T-helper 2 cell treated with Interferon-gamma antibody and Interleukin-4, amounts not matched to agents 5 μg/mL and 100 μg/mL, for 36 hours (primary cell): ENCODE measurements at places on chromosomes 6 and 20.

GRCh38 chr20:12383821-12384220 lies 466.1 kb downstream of the BTBD3 start:
- DNase-seq = no peak

GRCh38 chr20:7971536-7972280 lies 31.4 kb upstream of the HAO1 start:
- DNase-seq = no peak

DNA sequence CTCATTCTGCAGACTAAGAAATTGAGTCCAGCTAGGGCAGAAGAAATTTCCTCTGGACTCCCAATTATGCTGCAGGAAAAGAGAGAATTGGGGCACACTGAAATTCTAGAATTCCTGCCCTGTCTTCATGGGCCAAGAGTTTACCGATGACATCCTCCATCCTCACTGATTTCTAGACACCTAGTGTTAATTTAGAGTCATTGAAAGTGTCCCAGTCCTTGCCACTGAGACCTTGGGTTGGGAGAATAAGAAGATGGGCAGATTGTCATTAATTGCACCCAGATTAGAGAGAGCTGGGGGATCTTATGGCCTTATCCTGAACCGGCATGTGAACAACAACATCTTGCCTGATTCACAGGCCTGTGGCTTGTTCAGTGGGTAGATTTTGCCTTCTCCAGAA lies 29.0 kb downstream of the ANGPT4 start:
- no peak for DNase-seq

DNA sequence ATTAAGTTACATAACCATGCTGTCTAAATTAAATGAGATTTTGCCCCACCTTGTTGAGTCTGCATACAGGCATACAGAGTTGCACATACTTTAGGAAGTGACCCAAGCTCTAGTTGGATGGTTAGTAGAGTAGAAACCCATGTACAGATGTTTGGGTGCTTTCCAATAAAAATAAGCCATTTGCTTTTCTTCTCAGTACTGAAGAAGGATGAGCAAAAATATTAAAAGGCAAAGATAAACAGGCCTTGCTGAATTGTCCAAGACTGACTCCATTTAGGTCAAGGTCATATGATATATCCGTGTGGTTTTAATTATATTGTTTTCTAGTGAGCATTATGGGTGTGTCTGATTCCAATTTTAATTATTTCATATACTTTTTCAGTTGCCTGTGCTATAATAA lies 589.4 kb downstream of the RFPL4B start:
- no peak for DNase-seq

DNA sequence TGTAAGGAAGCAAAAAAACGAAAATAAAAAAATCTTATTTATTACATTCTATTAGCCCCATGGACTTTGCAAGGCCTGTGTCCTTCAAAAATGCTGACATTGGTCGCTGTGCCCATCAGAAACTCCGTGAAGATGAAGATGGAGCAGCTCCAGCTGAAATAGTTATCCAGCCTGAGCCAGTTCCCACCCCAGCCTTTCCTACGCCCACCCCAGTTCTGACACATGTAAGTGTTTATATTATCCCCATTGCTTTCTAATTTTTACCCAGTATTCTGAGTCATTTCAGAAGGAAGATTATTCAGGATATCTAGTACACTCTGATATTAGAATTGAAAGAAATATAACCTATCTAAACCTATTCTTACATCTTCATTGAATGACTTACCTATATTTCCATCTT lies 217.7 kb downstream of the ARHGAP18 start:
- no peak for DNase-seq

GRCh38 chr6:162443101-162443500 lies 284.5 kb downstream of the PRKN start:
- no peak for DNase-seq

DNA sequence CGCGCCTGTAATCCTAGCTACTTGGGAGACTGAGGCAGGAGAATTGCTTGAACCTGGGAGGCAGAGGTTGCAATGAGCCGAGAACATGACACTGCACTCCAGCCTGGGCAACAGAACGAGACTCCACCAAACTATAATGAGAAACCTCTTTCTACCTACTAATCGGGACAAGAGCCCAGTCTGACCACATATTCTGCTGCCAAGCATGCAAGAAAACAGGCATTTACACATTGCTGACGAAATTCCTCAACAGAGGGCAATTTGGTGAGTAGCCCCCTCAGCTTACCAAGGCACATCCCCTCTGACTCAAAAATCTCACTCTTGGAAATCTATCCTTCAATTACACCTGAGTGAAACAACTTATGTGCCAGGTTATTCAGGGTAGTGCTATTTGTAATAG lies 81.2 kb downstream of the SLC23A2 start:
- DNase-seq = no peak

DNA sequence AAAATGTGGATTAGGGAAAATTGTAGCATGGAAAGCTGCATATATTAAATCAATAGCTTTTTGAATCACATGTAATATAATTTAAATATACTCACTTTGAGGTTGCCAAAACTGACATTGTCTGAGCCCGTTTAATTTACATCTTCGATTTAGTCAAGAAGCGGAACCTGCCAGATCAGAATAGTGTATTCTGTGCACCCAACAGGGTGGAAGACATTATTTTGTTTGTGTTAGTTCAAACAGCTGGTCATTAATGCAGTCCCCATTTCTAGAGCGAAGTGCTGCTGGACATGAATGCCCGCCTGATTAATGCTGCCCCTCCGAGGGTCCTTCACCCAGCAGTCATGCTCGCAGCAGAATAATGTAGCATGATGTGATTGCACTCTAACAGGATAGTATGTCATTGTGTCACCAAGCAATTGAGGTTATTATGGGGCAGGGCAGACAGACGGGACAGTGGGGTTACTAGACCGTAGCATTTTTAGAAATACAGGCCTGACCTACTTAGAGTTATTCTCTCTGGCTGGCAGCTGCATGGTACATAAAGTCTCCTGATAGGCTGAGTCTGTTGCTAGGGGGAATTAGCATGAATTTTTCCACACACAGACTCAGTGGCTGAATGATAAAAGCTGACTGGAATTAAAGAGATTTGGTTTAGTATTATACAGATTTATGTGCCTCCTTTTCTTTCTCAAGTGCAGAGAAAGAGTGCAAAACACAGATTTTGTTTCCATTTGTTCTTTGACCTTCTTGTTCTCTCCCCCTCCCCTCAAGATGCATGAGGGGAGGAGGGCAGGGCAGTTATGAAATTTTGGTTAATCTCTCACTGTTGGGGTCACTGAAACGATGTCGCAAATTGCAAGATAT lies 147.1 kb downstream of the PRL start:
- DNase-seq = no peak

DNA sequence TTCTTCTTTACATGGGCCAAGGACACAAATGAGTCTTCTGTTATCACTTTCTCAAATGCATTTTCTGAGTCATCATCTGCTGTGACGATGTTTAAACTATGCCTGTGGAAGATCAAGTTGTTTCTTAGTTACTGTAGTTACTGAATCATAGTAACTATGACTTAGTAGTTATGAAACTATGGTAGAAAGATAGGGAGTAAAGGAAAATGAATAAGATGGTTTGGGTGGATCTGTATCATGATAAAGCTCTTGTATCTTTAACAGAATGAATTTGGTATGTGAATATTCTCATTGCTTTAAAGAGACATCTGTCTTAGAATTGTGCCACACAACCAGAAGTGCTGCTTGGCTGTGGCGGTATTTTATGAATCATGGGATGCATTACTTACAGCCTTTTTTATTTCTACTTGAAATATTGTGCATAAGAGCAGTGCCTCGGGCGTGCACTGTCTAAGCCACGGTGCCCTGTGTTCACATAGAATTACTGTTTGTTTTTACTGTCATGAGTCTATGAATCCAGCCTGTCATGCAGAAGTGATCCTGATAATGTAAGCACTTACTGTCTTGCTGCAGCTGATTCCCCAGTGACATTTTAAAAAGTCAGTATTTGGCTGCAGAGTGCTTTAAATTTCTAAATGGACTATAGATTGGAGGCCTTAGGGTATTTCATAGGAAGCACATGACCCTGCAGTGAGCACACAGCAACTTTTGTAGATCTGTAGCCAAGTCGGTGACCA lies 215.2 kb downstream of the TMEM242 start:
- DNase-seq = peak; percentile 44

GRCh38 chr20:53494753-53495152 lies 98.9 kb downstream of the ZNF217 start:
- DNase-seq = no peak

GRCh38 chr20:62792940-62793756 lies 3.1 kb upstream of the MRGBP start:
- no peak for DNase-seq

GRCh38 chr20:39778847-39779604 lies 816.9 kb downstream of the DHX35 start:
- DNase-seq = no peak

DNA sequence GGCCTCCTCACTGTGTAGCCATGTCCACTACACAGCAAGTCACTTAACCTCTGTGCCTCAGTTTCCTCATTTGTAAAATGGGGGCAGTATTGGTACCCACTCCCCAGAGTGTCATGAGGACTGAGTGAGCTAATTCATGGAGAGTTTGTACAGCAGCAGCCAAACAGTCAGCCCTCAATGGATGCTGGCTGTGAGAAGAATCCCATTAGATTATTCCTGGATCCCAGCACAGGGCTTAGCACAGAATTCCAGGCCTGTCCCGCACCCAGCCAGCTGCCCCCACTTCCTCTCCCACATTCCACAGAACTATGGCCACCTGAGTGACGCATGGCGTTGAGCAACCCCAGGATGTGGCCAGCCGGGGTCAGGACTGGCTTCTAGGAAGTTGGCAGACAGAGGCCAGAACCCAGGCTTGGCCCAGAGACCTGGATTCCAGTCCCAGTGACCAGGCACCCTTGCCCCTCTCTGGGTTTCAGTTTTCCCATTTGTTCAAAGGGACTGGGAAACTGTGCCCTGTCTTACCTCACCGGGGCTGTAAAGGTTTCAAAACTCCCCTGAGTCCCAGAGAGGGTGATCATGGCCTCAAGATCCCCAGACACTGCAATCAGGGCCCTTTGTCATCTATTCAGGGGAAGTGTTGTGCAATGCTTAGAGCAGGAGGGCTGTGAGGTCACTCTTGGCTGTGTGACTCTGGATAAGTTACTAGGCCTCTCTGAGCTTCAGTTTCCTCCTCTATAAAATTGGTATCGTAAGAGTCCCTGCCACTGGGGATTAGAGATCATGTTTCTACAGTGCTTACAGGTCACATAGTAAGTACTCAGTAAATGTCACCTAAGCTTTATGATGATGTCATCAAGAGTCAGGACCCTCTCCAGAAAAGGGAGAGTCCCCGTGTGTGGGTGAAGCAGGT lies 3.0 kb upstream of the TGM2 start:
- DNase-seq = no peak
